ENCODE measurements at places on chromosomes 7 and 10.

DNA sequence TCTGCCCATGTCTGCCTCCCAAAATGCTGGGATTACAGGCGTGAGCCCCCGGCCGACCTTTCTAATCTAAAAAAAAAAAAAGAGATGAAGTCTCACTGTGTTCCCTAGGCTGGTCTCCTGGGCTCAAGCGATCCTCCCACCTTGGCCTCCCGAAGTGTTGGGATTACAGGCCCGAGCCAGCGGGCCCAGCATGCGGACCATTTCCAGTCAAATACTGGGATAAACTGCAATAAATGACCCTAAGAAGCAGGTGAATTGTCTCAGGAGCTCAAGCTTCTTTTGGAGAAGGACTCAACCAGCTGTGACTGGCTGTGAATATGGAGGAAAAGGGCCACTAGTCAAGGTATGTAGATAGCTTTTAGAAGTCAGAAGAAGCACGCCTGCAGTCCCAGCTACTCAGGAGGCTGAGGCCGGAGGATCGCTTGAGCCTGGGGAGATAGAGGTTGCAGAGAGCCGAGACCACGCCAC, 550 bp upstream of the CREM start:
- DNase-seq: no peak

DNA sequence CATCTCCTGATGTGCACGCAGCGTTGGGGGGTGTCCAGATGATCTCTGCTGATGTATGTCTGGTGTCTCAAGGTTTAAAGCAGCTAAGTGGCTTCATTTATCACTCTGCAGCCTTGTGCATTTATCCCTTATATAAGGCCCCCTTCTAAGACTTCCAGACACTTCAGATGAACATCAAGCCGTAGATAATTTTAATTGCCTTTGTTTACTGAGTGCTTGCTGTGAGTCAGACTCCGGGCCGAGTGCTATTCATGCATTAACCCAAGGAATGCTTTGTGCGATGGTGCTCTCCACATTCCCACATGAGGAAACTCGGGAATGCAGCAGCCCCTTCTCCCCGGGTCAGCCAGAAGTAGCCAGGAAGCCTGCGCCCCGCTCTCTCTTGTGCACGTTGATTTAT, 328.6 kb upstream of the COBL start:
- no peak for DNase-seq

GRCh38 chr7:150621376-150621775, 10.8 kb downstream of the GIMAP6 start:
- DNase-seq: no peak

DNA sequence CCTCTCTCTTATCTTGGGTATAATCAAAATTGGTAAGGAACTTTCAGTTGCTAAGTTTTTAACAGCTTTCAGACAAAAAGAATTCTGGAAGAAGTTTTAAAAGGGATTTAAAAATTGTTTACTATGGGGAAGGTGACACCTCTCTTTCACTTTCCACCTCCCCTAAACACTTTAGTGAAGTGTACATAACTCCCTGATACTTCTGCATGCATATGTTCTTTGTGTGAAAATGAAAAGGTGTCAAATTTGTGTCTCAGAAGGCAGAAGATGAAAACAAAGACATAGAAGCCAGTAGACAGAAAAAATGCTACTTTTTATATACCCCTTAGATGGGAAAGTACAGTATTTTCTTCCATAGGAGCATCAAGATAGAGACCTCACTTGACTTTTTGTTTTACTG, 117.8 kb downstream of the TMEM26 start:
- DNase-seq: no peak

DNA sequence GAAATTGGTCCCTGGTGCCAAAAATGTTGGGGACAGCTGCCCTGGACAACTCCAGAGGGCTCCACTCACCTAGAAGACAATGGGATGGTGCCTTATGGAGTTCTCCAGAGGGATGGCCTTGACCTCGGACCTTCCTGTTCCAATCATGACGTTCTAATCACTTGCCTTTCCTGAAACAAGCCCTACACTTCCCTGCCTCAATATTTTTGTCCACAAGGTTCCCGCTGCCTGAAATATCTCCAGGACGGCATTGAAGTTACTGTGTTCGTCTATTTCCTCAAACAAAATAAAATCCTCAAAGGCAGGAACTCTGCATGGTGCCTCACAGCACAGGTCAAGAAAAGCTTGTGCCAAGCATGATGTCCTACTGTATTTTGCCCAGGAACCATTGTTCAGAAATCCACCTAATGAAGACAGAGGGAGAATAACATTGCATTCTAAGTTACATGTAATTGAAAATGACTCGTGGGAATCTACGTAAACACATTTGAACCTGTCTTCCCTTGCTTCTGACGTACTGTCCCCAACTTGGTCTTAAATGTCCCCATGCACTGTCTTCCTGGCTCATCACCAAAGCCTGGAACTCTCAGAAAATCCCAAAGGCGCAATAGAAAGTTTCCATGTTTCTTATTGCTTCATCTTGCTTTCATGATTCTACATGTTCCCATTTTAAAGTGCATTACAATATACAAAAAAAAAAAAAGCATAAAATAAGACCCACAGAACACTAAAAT, 342.3 kb upstream of the NRP1 start:
- DNase-seq: no peak

All from ovary (tissue), 10 donors.